ENCODE measurements at places on chromosomes 7 and 10.

GRCh38 chr7:99713995-99714570 lies 20.9 kb downstream of the CYP3A7 start:
- no peak for DNase-seq

DNA sequence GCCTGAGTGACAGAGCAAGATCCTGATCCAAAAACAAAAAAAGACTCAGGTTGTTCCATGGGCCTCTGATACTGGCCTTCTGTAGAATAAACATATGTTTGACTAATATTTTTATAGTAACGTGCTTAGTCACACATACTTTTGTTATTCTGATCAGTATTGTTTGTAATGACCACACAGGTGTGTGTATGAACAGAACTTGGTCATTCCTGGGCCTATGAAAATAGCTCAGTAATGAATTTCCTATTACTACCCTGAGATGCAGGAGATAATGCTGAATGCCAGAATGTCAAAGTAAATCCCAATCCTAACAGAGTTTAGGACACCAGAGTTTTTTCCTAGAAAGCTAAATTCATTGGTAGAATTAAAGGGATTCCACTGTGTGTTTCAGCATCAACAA lies 108.7 kb downstream of the DOCK4 start:
- DNase-seq, result no peak

DNA sequence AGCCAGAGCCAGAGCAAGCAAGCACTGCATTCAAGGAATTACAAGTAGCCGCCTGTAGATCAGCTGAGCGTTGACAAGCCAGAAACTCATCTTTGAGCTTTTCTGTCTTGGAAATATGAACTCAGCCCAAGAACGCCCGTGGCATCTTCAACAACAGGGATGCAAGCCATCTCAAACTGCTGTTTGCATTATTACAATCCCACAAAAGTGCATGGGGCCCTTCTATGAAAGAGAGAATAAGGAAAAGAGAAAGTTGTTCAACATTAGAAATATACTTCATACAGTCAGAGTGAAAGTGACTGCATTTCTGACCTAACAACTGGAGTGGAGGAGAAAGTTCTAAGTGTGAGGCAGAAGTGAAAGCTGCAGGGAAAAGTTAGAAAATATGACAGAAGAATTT lies 6.5 kb downstream of the SGCE start:
- peak; percentile 15 for DNase-seq

GRCh38 chr10:126315494-126316177 lies 72.6 kb downstream of the ADAM12 start:
- peak; percentile 73 for DNase-seq

GRCh38 chr7:134806197-134806596 lies 26.8 kb downstream of the CALD1 start:
- no peak for DNase-seq

GRCh38 chr10:52949899-52950298 lies 177.3 kb upstream of the MBL2 start:
- DNase-seq, result no peak

- DNase-seq, result no peak
These were observed 1.8 kb downstream of the CC2D2B start for GRCh38 chr10:95909561-95909960.

DNA sequence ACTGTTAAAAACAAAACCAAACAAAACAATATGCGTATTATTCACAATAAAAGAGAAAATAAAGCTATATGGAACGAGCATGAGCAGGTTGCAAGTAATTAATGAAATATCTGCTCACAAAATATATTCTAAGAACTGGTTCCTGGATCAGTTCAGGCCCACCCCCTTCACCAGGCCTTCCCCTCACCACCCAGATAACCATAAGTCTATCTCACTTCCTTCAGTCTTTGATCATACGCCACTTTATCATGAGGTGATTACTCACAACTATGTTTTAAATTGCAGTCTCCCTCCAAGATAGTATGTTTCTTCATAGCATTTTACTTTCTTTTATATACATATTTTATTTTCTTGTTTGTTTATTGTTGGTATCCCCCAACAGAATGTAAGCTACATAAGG lies 263.1 kb upstream of the HGF start:
- no peak for DNase-seq

GRCh38 chr10:16570731-16571130 lies 49.1 kb upstream of the C1QL3 start:
- no peak for DNase-seq

GRCh38 chr7:158064631-158065030 lies 523.0 kb downstream of the PTPRN2 start:
- no peak for DNase-seq
